Midbrain (tissue), 1 donor: ENCODE measurements at places on chromosomes 1 and 21.

DNA sequence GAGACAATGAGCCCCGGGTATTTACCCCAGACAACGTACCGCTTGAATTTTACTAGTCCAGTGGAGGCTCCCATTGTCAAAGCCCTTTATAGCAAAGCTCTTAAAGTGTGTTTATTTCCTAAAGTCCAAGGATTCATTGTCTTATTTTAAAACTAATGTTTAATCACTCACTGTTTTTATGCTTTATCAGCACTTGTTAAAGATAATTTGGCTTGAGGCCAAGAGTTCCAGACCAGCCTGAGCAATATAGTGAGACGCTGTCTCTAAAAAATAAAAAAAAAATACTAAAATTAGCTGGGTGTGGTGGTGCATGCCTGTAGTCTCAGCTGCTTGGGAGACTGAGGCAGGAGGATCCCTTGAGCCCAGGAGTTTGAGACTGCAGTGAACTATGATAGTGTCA is 202.8 kb downstream of the RYR2 start:
- DNase-seq, result no peak

DNA sequence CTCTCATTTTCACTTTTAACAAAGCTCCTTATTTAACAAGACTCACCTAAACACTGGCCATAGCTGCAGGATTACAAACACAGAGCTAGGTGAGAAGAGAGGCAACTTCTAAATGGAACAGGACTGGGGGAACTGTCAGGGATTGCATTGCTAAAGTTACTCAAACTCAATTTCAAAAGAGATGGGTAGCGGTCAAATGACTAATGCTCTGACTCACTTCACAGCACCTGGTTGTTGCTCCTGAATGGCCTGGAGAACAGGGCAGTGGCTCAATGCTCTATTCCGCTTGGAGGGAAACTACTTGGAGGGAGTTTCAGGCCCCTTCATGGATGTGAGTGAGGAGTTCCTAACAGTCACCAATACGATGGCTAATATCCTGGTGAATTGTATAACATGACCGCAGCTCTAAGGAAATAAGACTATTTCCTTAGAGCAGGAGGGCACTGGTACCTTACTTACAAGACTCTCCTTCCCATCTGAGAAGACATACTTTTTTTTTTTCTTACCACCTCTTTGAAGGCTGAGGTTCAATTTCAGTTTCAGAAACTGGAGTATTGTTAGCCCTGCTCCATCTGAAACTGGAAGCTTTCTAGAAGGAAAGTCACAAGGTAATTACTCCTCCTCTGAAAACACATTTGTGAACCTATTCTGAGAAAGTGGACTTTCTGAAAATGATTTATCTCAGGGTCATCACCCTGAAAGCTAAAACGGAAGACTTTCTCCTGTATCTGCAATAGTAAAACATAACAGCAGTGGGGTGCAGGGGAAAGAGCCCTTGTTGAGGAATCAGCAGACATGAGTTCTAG is 9.5 kb downstream of the DPT start:
- DNase-seq, result no peak

- DNase-seq, result no peak
Observed at GRCh38 chr1:234849832-234850231, 239.9 kb upstream of the IRF2BP2 start.

DNA sequence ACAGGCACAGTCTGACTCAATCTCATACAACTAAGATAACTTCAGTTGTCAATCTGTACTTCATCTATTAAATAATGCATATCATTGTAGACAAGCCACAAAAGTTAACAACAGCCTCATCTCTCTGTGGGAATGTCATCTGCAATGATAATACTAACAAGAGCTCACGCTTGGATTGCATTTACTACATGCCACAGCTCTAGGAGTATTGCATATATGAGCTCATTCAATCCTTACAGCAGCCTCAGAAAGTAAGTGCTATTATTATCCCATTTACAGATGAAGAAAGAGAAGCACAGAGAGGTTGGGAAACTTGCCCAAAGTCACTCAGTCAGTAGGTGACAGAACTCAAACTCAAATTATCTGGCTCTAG is 105.7 kb upstream of the GUCA2B start:
- no peak for DNase-seq

- no peak for DNase-seq
Observed at GRCh38 chr1:199422206-199422605, 605.3 kb upstream of the NR5A2 start.

DNA sequence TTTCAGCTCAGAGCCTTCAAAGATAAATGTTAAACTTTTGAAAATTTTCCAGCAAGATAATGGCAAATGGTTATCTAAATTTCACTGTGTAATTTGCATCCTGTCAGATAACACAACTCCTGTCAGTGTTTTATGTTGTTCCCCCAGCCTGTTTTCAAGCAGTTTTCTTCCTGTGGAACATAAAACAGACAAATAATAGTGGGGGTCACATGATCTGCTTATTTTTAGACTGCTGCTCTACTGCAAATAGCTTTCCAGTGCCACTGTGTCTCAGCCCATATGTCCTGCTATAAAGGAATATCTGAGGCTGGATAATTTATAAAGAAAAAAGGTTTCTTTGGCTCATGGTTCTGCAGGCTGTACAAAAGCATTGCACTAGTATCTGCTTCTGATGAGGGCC is 32.2 kb downstream of the FMO3 start:
- no peak for DNase-seq

- peak; percentile 29 for DNase-seq
Observed at GRCh38 chr1:226994586-226995364, 54.7 kb downstream of the COQ8A start.

- no peak for DNase-seq
Observed at GRCh38 chr1:234231893-234232276, 141.4 kb upstream of the COA6 start.

DNA sequence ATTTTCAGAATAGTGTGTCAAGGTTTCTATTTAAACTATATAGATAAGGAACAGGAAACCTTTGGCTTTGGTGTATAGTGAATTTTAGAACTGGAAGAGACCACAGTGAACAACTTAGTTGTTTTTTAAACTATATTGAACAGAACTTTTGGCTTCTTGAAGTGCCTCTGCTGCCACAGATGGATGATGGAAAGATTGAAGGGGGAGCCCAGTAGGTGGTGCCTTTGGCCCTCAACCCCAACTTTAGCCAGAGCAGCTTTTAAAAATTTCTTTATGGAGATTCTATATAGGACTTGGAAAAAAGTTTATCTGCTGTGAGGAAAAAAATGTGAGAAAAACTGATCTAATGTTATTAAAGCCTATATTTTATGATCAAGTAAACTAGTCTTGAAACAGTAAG is 50.2 kb downstream of the SWT1 start:
- DNase-seq, result no peak

- DNase-seq, result no peak
Observed at GRCh38 chr1:223326776-223327175, 37.2 kb downstream of the SUSD4 start.

DNA sequence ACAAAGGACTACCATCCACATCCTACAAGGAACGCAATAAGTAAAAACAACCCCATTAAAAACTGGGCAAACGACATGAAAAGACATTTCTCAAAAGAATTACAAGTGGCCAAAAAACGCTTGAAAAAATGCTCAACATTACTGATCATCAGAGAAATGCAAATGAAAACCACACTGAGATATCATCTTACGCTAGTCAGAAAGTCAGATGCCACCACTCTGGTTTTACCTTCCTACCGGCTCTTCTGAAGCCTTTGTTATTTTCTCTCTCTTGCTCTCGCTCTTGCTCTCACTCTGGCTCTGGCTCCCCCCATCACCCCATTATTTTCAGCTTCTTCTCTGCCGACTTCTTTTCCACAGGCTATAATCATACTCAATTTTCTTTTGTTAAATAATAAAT is 38.8 kb downstream of the VPS45 start:
- no peak for DNase-seq

DNA sequence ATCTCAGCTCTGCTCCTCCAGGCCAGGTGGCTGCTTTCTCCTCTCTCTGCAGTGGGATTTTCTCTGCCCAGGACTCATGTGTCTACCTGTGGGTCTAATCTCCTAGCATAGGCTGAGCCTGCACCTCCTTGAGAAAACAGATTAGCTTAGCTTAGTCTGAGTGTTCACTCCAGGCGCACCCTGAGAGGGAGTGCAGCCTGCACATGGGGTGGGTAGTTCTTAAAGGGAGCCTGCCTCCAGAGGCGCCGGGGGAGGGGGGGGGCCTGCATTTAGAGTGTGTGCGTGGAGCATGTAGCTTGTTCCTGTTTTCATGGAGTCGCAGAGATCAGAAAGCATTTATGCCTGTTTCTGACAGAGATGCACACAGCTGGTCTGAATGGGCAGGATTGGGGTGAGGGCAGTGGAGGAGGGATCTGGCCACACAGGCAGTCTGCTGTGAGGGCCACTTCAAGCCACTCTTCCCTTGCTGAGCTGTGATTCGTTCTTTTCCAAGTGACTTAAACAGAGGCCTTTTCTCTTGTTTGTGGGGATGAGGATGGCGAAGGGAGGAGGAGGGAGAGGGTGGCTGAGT is 45.2 kb downstream of the GALNT2 start:
- DNase-seq, result peak; percentile 66

DNA sequence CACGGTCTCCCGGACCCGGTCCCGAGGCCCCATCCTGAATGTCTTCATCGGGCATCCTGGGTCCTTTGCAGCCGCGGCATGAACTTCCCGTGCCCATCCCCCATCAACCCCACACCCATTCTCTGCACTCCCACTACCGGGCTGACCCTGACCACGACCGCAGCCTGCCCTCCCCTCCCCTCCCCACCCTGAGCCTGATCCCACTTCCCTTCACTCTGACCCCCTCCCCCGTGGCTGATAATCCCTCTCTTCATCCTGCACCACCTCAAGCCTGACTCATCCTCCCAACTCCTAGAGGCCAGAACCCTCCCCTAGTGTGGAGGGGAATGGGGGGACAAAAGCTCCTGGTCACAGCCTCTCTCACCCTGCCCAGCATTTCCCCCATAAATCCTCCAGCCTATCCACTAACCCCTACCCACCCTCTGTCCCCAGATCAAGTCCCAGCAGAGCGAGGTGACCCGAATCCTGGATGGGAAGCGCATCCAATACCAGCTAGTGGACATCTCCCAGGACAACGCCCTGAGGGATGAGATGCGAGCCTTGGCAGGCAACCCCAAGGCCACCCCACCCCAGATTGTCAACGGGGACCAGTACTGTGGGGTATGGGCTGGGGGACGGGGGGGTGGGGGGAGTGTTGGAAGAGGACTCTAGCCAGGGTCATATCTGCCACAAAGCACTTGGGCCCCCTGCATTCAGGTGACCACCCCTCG is 602 bp downstream of the SH3BGRL3 start:
- DNase-seq, result no peak

- no peak for DNase-seq
Observed at GRCh38 chr1:203756036-203756435, 8.9 kb upstream of the LAX1 start.

GRCh38 chr21:20592463-20592862 is 405.7 kb upstream of the NCAM2 start:
- DNase-seq, result no peak

DNA sequence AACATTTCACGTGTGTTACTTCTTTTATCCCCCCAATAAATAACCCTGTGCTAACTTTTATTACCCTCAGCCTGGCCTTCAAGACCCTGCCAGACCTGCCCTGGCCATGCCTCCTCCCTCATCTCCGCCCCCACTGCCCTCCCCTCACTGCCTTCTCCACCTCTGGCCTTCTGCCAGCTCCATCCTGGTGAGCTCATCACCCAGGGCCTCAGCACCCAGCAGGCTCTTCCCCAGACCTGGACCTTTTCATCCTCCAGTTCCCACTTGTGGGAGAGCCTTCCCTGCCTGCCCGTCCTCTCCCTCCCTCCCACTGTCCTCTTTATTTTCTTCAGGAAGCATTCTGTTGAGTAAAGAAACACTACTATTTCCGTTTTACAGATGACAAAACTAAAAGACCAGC is 72.0 kb downstream of the SLC66A1 start:
- DNase-seq, result no peak

DNA sequence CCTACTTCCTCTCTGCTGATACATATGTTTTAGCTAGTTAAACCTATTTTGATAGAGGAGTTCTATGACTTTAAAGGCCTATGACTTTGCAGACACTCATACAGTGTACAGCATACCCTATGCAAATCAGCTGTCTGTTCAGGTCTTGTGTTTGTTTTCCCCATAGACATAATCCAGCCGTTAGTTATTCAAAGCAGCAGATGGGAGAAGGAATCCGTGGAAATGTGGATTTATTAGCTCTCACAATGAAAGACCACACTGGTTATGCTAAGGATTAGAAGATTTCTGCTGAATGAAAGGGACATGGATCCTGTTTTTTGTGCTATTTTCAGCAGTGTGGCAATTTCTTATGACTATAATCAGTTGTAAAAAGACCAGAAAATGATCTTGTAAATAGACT is 59.8 kb downstream of the MAST2 start:
- DNase-seq, result no peak

GRCh38 chr21:41133874-41134522 is 34.0 kb upstream of the BACE2 start:
- DNase-seq, result peak; percentile 59

DNA sequence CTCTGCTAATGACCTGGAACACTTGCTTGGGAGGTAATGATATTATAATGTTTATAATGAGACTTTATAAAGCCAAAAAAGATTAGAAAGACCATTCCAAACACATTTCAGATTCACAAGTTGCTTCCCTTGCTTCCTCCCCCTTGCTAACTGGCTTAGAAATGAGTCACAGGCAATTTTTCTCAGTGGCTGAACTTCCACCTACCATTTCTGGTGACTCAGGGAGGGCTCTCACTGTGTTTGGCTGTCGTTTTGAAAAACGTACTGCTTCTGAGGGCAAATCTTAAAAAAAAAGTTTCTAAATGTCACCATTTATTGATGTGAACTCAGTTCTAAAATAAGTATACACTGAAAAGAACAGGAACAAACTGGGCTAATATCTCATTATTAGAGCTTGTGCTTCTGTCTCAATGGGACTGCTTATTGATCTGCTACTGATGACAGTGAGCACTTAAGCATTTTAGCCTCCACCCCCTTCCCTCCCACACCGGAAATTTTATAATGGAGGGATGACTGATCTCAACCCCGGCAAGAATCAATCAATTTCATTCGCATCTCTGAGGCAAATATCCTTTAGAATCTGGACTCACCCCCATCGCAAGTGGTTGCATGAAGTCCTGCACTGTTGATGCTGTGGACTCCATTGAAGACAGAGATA is 278.3 kb downstream of the KCTD3 start:
- DNase-seq, result no peak

DNA sequence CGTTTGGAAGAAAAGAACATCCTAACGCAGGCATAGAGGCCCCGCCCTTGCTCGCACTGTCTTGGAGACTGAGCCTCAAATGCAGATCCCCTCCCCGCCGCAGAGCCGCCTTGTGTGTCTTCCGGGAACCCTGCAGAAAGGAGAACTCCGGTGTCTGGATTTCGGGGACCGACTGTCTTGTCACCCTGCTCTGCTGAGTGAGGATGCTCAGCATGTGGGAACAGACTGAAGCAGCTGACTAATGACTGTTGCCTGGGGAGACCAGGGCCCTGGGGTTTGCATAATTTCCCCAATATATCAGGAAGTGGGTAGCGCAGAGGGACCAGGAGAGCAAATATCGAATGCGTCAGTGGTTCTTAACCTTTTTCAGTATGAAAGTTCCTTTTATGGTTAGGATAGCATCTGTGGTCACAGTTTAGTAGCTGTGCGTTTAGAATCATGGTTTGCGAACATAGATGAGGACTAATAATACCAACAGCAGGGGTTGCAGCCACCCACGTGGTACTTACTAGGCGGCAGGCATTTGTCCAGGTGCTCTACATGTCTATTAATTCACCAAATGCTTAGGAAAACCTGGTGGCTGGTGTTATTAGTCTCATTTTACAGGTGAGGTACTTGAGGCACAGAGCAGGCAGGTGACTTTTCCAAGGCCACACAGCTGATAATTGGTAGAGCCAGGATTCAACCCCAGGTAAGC is 14.3 kb downstream of the GPR137B start:
- DNase-seq, result no peak

- no peak for DNase-seq
Observed at GRCh38 chr1:248811514-248812490, 13.9 kb downstream of the SH3BP5L start.

- no peak for DNase-seq
Observed at GRCh38 chr1:239247285-239247684, 139.1 kb upstream of the CHRM3 start.
